ENCODE measurements at places on chromosomes 5 and 9.

GRCh38 chr5:143194206-143194605 lies 209.3 kb downstream of the NR3C1 start:
- DNase-seq, result no peak

- DNase-seq, result no peak
Observed at GRCh38 chr5:73928476-73929070, 302.6 kb downstream of the ARHGEF28 start.

- peak; percentile 16 for DNase-seq
Observed at GRCh38 chr9:32579706-32580331, 6.9 kb upstream of the NDUFB6 start.

GRCh38 chr5:140671472-140672125 lies 1.8 kb downstream of the DND1 start:
- DNase-seq, result no peak

GRCh38 chr5:176844706-176845391 lies 34.5 kb downstream of the UNC5A start:
- no peak for DNase-seq

- no peak for DNase-seq
Observed at GRCh38 chr5:79507251-79508205, 6.4 kb downstream of the HOMER1 start.

- DNase-seq, result no peak
Observed at GRCh38 chr5:16894236-16895057, 41.6 kb downstream of the MYO10 start.

DNA sequence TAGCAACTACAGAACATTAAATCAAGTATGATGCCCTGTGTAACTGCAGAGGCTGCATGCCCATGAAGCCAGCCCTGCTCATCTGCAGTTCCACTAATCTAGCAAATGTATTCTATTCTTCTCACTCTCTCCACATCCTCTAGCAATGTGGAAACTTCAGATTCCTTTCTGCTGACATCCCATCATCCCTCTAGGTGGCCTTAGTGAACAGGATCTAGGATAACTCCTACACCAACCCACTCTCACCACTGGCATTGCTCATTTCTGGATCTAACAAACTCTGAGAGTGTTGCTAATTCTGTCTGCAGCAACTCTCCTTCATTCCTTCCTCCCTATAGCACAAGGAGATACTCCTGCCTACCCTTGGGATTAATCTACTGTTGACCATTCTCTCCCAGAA lies 80.8 kb downstream of the FAM81B start:
- no peak for DNase-seq

GRCh38 chr9:98410185-98410697 lies 154.8 kb upstream of the TBC1D2 start:
- DNase-seq, result no peak

DNA sequence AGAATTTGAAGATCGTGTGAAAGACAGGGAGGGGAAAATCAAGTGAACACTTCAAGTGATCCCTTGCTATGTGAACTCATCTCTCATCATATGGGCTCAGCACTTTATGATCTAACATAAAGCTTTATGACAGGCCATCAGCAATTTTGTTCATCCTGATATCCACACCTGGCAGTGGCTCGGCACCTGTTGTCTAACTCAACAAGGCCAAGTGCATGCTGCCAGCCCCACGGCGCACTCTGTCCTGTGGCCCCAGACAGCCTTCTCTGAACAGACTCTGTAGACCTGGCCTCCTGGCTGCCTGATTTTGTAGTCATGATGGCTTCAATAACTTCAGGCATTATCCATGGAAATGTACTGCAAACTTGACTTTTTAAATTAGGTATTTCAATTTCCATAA lies 106.3 kb downstream of the MEF2C start:
- no peak for DNase-seq

DNA sequence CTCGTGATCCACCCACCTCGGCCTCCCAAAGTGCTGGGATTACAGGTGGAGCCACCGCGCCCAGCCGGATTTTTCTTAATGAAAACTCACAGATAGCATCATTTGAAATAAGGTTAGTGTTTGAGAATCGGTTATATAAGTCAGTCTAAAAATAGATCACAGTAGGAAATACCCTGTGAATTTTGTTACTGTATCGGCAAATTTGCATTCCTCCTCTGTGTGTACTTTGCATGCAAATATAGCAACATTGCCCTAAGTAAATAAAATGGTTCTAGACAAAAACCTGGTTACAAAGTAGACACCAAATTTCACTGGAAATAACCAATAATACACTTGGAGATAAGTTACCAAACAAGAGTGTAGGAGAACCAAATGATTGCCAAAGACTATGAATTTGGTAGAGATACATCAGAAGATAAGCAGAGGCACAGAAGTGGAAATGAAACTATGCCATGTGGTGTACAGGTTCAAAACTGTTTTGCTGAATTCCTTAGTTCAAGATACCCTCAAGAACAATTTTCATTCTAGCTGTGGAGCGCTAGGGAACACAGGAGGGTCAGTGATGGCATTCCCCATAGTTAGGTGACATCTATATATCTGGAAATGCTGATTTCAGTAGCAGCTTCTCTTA lies 58.1 kb downstream of the ICE1 start:
- no peak for DNase-seq

GRCh38 chr5:23012842-23013241 lies 159.7 kb upstream of the CDH12 start:
- no peak for DNase-seq

GRCh38 chr5:999724-1000123 lies 8.9 kb upstream of the NKD2 start:
- no peak for DNase-seq

DNA sequence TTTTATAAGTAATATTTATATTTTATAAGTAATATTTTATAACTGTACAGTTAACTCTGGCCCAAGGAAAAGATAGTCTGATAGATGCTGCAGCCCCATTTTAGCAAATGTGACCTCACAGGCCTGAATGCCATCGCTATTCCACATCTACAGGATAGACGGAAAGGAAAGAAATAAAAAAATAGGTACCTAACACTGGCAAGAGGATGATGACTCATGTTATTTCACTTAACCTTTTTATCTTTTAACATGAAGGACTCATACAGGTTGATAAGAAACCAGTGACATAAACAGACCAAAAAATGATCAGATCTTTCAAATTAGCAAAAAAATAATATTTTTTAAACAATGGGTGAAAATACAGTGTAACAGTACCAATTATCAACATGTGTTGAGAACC lies 2.7 kb downstream of the CD274 start:
- DNase-seq, result no peak

DNA sequence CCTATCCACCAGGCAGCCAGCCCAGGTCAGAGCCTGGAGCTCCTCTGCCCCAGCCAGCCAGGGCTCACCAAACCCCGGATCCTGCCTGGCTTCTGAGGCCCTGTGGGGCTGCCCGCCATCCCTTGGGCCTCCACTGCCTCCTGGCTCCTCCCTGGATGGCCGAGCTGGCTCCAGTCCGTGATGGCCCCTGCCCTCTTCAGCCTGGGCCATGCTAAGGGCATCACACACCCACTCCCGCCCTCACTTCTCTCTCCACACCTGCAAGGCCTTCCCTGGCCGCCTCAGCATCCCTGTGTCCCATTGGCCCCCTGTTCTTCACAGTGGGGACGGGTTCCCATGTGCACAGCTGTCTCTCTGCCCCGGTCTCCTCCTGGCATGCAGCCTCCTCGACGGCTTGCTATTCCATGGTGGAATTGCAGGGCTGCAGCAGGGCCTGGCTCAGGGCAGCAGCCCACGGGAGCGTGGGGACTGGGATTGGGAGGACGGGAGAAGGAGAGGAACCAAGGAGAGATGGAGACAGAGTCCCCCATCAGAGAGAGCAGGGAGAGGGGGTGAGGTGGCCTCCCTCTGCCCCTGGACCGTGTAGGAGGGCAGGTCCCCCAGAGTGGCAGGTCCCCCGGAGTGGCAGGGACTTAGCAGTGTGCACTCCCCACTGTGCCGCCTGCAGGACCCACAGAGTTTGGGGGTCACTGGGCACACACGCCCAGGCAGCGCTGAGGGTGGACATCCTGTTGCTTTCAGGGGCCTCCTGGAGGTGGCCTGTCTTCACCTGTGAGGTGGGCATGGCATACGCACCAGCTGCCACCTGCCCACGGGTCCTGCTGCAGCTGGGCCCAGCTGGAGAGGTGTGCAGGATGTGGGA lies 16.7 kb upstream of the RNU6ATAC start:
- DNase-seq, result no peak

GRCh38 chr9:27847380-27847779 lies 274.1 kb upstream of the C9orf72 start:
- DNase-seq, result no peak

DNA sequence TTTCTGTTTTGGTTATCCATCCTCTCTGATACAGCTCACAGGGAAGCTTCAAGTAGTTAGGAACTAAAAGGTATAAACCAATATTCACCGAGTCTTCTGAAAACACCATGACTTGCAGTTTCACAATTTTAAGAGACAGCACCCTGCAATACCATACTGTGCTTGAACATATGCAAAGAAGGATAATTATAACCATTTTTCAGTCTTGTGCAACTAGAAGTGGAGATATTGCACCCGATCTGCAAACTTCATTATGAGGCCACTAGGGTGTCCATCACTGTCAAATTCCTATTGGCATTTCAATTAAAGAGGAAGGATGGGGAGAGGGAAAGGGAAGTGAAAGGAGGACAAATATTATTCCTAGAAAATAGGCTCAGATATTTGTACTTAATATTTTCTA lies 32.4 kb upstream of the CEP120 start:
- no peak for DNase-seq

DNA sequence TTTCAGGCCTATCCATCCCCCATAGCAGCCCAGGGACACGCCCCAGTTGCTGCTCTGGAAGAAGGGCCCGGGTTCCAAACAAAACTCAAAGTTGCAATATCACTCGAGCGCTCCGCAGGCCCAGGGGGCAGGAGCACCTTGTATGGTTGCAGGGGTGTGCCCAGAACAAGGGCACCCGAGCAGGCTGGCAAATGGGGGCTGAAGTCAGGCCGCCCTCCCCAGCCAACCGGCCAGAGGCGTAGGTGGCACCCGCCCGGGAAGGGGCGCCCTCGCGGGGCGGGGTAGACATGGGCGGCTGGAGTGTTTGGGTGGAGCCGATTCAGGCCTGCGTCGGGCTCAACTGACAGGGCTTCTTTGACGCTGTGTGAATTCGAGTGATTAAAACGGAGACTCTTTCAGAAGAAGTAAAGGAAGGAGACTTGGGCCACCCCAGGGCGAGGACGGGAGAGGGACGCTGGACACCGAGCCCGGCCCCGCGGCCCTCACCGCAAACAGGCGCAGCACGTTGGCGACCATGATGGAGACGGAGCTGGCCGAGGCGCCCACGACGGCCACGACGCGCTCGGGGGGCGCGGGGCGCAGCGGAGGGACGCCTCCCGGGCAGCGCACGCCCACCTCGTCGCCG lies 1.1 kb downstream of the GRM6 start:
- DNase-seq, result no peak

DNA sequence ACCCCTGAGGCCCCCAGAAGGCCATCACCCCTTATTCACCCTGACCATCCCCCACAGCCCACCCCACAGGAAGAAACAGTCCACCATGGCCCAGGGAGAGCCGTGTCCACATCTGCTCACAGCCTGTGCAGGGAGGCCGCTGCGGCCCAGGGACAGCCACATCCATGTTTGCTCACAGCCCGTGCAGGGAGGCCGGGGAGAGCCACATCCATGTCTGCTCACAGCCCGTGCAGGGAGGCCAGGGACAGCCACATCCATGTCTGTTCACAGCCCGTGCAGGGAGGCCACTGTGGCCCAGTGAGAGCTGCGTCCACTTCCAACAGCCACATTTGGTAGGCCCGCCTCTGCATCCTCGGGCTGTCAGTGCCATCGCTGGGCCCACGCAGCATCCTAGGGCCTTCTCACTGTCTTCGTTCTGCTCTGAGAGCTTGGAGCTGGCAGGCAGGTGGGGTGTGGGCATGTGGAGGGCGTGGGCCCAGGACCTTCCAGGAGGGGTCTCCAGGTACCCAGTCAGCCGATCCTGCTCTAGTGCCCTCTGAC lies 38.1 kb downstream of the LPCAT1 start:
- DNase-seq, result no peak

DNA sequence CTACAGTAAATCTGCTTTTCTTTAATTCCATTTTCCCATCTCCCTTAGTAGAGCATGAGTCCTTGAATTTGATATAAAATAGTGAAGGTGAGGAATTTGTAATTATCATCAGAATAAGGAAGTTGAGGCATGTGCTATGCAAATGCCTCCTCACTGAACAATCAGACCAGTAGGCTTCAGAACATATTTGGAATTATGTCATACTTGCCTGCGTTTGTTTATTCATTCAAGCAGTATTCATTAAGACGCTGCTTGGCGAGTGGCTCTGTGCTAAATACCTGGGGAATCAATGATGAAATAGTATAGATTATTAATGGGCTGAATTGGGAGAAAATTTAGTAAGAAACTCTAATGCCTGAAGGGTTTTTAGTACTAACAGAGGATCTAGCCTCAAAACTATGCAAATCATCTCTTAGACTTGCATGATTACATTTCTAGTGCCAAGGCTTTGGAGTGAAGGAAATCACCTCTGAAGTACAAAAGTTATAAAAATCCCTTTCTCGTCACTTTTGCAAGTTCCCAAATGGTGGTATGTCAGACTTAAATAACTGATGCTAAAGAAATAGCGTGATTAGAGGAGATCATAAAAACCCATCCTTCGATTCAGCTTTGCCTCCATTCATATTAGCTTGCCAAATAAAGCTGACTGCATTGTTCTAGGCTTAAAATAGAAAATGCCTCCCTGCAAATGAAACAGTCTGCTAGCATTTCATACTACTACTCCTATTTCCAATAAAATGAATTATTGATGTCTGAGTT lies 141.7 kb downstream of the PCSK5 start:
- no peak for DNase-seq

DNA sequence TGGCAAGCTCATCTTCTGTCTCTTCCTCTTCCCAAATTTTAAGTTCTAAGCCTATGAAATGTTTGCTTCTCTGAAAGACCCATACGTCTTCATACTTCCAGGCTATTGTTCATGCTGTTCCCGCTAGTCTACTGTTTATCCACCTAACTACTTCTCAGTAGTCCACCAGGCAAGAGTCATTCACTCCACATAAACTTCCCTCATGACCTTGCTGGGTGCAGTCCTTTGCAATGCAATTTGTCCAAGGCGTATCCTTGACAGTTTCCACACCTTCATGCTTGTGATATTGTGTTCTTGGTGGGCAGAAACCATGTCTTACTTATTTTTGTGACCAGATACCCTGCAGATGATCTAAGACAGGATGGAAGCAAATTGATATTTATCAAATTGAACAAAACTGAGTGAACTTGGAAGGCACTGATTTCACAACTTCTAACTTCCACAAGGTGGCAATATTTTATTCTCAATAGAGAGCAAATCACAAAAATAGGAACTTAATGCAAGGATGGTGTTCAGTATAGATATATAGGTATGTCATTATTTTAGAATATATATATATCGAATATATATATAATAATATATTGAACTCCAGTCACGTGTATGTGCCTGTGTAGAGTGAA lies 30.3 kb downstream of the TYRP1 start:
- peak; percentile 4 for DNase-seq

- no peak for DNase-seq
Observed at GRCh38 chr9:132443951-132444607, 34.1 kb downstream of the CFAP77 start.

Data from NCI-H2107 (cell line).